Endothelial cell (in vitro differentiated cells): ENCODE measurements at places on chromosomes 4 and X.

DNA sequence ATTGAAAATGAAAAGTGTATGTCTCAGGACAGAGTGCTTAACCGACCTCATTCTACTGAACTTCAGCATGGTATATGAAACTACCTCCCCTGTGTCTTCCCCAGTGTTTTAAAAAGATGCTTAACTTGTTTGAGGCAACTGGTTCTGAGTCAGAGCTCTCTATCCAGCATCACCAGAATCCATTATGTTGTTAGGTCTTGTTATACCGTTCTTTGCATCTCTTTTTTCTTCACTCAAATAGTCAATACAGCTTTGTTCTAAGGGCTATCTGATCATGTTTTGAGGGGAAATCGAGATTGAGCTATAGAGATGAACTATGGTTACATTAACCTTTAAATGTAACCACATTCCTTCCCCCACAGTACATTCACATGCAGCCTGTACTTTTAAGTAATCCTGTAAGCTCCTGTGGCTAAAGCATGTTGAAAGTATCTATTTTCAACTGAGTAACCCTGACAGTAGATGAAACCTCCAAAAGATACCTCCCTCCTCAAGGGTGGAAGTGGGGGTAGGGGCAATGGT is 514.4 kb downstream of the RPA4 start:
- DNase-seq, result no peak

- no peak for DNase-seq
Observed at GRCh38 chr4:177737387-177737940, 295.2 kb upstream of the AGA start.

GRCh38 chr4:42617030-42617429 is 39.9 kb downstream of the ATP8A1 start:
- DNase-seq, result no peak

- DNase-seq, result no peak
Observed at GRCh38 chrX:116031331-116031730, 139.2 kb upstream of the AGTR2 start.

DNA sequence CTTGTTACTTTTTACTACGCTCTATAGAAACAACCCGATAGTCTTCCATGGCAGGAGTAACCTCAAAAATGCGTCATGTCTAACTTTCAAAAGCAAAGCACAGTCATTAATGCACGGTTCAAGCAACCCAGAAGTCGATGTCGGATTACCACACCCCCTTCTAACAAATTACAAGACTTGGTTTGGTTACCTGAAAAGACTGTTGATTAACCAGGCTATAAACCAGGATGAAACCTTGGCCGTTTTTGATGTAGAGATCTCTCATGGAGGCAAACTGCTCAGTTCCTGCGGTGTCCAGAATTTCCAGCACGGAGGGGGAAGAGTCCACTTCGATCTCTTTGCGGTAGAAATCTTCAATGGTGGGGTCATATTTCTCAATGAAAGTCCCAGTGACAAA is 2.4 kb downstream of the RAP2C start:
- no peak for DNase-seq

- no peak for DNase-seq
Observed at GRCh38 chr4:138749303-138749702, 266.3 kb upstream of the NOCT start.

DNA sequence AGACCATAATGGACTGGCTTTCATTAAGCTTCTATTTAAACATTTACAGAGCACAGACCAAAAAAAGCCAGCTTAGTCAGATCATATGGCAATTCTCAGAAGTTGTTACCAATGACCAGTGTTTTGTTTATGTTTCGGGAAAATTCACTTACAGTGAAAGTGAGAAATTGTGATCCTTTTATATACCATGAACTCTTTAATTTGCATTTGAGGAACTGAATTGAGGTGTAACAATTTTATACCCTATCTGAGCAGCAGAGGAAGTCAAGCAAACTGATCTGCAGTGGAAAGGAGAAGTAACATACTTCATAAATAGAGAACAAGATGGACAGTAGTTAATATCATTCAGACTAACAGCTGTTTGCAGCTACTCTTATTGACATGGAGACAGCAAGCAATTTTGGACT is 97.1 kb downstream of the TMA16 start:
- DNase-seq, result no peak

DNA sequence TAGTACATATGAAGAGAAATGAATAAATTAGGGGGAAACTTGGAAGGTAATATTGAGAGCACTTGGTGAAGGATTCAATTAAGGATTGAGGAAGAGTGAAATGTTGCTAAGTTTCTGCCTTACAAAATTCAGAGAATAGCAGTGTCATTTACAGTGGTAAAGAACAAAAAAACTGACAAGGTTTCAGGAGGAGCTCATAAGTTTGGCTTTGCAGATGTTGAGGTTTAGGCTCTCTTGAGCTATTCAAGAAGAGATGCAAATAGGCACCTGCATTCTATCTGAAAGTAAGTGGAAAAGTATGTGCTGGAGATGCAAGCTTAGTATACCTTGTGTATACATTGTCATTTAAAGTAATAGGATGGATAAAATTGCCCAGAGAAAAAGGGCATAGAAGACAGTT is 22.3 kb upstream of the EMCN start:
- DNase-seq, result no peak

GRCh38 chr4:10688022-10688421 is 3.5 kb upstream of the CLNK start:
- DNase-seq, result no peak

DNA sequence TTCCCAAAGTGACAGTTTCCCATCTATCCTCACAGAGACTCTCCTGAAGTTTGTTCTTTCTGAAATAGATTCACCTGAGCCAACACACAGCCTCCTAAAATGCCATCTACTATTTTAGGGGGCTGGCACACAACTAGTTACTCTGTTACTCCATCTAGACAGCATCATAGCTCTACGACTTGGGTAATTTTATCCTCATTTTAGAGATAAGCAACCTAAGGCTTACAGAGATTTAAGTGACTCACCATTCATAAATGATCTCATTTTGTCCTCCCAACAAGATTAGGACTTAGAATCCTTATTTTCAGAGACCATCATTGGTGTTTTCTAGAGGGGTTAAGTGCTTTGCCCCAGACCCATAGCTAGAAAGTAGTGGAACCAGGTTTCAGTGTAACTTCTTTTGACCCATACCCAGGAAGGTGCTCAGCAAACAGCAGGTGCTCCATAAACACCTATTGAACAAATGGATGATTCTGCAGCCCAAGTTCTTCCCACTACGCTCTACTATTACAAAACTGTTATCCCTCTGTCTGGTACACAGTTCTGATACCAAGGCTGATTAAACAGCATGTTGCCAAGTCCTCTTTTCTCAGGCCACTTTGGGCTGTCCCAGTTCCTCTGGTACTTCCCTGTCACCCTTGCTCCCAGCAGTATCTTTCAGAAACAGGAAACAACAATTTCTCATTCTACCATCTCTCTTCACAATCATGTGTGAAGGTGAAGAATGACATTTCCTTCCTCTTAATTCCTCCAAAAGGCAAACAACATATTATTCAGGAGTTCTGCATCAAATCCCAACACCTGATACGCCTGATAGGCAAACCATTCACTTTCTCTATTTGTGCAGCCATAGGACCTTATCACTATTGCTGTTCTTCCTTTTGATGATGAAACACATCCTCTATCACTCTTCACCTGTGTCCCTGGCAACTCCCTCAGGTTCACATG is 304.7 kb upstream of the TAPT1 start:
- DNase-seq, result no peak
